Bladder microvascular endothelial cell (primary cell): ENCODE measurements at places on chromosomes 13 and 19. TPM values are rescaled to one million over a fixed set of nuclear protein-coding genes. Genes with fewer than 3 reads are reported as not detected.

SIGLEC10 gene
- not detected in 2 replicates for total RNA-seq

PTH2 gene
- total RNA-seq, result not detected in 2 replicates

CGB8 gene
- not detected in 2 replicates for total RNA-seq

ZNF490 gene
- total RNA-seq, result 3.2 and 9.9 TPM in 2 replicates

LAIR1 gene
- total RNA-seq, result not detected in 2 replicates

OR10H1 gene
- total RNA-seq, result not detected in 2 replicates

JOSD2 gene
- 14.7 and 16.7 TPM in 2 replicates for total RNA-seq

ZNF626 gene
- 5.0 and 10.3 TPM in 2 replicates for total RNA-seq
